Activated effector memory CD4-positive, alpha-beta T cell treated with Interleukin-2 at 50 U/mL for 16 hours (primary cell): ENCODE measurements at places on chromosomes 16 and 17.

DNA sequence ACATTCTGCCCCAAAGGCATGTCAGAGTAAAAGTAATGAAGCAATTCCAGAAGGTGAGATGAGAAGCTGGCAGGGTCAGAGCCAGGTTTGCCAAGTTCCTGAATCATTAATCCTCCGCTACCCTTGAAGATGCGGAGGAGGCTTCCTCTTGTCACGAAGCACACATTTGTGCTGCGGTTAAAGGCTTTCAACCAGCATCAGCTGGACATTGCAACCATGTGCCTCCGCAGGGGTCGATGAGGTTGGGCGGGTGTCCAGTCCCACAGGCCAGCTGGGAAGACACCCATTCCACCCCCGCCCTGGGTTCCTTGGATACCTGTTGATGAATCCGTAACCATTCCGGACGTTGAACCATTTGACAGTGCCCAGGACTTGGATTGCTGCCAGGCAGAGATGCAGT, 1.3 kb downstream of the YBX2 start:
- no peak for DNase-seq

DNA sequence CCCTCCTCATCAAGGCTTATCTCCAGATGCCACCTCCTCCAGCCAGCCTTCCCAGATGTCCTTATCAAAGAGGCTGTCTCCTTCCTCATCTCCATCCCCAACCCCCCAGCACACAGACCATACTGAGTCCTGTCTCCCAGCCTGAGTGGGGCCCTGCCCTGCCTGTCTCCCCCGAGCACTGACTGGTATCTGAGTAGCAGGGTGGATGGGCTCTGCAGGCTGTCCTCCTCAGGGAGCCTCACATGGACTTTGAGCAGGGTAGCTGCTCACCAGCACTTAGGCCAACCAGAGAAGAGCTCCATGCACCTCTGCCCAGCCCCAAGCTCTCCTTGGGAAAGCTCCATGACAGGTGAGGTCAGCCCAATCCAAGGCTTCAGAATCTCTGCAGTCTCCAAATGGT, 20.0 kb upstream of the ITGA3 start:
- DNase-seq: no peak

DNA sequence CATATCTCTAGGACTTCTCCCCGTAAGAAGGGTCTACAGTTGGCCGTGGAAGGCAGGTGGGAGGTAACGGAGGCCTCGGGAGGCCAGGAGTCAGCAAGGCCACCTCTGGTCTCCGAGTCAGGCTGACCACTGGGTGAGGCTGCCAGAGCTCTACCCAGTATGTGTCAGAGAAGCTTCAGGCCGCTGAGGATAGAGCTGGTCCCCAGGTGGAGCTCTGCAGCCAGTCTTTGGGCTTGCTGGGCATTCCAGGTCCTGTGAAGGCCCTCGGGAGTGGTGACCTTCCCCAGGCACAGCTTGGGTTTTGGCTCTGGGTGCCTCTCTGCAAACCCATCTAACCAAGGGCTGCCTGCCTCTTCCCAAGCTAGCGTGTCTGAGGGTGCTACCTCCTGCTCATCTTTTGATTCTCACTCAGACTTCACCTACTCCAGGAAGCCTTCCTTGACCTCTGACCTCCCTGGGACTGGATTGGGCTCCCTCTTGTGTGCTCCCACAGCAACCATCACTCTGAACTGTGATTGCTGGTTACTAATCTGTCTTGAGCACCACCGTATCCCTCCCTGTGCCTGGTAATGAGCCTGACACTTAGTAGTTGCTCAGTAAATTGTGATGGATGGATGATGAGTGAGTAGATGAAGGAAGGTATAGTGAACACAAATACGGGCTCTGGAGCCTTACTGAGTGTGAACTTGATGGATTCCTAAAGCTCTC, 22.3 kb downstream of the RHBDL3 start:
- no peak for DNase-seq

DNA sequence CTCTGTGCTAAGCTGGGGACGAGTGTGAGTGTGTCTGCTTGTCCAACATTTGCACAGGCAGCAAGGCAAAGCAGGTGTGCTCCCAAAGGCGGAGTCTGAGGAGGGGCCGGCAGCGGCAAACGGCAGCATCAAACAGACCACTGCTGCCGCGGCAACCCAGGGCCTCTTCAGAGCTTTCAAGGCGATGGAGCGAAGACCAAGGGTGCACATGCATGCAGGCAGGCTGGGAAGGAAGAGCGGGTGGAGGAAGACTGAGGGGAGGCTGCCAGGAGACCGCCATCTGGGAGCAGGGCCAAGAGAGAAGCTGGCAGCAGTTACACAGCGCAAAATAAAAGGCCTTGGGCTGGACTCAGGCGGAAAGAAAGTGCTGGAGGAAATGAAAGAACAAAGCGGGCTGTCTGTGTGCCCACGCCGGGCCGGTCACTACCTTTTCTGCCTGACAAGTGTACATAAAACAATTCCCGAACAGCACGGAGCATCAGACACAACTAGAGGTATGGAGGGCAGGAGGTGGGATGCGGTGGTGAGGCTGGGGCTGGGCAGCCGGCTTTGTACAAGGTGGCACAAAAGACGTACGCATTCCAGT, 8.5 kb downstream of the TIMM22 start:
- DNase-seq: no peak

DNA sequence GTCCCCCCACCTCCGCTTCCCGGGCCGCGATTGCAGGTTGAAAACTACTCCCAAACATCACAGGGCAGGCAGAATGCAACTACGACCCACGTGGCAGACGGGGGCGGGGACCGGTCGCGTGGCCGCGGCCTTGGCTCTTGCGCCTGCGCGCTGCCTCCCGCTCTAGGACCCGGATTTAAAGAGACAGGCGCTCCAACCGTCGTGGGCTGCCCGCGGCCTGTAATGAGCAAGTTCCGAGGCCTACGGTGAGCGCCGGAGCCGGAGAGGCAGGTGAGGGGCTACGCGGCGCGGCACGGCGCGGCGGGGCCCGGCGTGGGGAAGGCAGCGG, at the start of gene LIG3:
TSS of gene LIG3 (plus strand) at position 160 of the 328 bp plus-strand sequence. CDS start 2,494 bp downstream, outside the sequence.
- peak; percentile 91 for DNase-seq

GRCh38 chr16:21037736-21038135, 112.9 kb downstream of the DNAH3 start:
- DNase-seq: no peak

GRCh38 chr16:66429290-66429962, 2.3 kb downstream of the BEAN1 start:
- no peak for DNase-seq

GRCh38 chr17:69335058-69335457, 8.1 kb upstream of the ABCA5 start:
- no peak for DNase-seq

DNA sequence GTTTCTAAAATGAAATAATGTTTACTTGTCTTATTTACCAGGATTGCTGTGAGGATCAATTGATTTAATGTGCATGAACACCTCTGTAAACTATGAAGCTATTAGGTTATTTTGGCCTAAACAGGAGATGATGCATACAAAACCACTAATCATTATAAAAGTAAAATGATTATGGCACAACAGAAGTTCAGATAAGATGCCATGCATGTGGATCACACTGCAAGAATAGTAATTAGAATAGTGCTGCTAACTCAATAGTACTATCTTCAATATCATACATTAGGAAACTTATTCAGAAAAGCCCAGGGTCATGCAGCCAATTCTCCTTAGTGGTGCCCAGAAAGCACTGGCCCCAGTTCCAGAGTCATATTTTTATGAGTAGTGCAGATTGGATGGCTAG, 66.9 kb downstream of the TMEM100 start:
- no peak for DNase-seq

GRCh38 chr17:34081269-34081668, 173.8 kb upstream of the CCL2 start:
- DNase-seq: no peak

- DNase-seq: no peak
Observed at GRCh38 chr17:56737421-56738161, 96.1 kb downstream of the C17orf67 start.

DNA sequence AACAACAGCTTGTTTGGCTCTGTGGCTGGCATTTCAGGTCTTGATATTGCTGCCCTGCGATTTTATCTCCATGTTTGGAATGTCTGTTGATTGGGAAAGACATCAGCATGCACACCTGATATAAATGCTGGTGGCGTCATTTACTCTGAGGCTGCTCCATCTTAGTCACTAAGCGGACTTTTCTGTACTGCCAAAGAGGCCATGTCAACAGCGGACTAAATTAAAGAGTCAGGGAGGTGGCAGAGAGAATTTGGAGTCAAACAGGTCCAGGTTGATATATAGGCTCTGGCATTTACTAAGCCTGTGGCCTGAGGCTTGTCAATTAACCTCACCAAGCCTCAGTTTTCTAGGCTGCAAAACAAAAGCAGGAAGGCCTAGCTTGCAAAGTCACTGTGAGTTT, 6.2 kb downstream of the RBFOX1 start:
- no peak for DNase-seq

GRCh38 chr17:15498107-15498506, 30.7 kb upstream of the CDRT4 start:
- no peak for DNase-seq

DNA sequence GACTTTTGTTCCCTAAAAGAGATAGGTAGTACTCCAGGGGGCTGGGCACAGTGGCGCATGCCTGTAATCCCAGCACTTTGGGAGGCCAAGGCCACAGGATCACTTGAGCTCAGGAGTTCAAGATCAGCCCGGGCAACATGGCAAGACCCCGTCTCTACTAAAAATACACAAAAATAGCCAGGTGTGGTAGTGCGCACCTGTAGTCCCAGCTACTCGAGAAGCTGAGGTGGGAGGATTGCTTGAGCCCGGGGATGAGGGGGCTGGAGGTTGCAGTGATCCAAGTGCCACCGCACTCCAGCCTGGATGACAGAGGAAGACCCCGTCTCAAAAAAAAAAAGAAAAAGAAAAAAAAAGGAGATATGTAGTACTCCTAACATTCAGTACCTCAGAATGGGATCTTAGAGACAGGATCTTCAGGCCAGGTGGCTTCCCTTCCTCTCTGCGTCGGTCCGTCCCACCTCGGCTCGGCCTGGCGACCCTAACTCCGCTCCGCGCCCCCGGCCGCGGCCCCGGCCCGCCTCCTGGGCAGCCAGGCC, 89.6 kb downstream of the CDC27 start:
- DNase-seq: no peak

DNA sequence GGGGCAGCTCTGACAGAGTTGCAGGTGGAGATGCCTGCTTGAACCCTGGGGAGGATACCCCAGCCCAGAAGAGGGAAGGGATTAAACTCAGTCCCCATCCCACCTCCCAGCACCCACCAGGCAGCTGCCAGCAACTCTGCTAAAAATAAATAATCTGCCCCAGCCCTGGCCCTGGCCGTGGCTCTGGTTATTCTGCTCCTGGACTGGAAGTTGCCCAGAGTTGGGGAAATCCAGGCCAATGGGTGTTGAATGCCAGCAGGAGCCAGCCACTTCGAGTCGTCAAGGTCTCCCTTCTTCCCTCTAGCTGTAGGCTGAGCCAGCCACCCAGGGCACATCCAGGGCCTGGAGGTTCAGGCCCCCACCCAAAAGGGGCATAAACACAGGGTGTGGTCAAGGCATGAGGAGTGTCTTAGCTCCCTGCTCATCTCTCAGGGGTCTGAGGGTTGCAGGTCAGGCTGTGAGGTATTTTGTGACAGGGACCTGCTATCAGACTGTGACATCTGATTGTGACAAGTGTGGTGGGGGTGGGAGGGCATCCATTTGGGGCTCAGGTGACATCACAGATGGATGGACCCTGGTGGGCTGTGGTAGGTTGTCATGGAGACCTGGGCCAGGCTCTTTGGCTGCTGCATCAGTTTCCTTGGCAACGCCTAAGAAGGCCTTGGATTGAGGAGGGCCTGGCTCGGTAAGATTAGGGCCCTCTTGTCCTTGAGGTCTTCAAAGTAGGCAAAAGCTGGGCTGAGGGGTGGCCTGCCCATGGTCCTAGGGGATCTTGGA, 1.0 kb upstream of the RRAD start:
- DNase-seq: no peak

- DNase-seq: no peak
Observed at GRCh38 chr16:86806838-86807351, 228.5 kb downstream of the FOXL1 start.

DNA sequence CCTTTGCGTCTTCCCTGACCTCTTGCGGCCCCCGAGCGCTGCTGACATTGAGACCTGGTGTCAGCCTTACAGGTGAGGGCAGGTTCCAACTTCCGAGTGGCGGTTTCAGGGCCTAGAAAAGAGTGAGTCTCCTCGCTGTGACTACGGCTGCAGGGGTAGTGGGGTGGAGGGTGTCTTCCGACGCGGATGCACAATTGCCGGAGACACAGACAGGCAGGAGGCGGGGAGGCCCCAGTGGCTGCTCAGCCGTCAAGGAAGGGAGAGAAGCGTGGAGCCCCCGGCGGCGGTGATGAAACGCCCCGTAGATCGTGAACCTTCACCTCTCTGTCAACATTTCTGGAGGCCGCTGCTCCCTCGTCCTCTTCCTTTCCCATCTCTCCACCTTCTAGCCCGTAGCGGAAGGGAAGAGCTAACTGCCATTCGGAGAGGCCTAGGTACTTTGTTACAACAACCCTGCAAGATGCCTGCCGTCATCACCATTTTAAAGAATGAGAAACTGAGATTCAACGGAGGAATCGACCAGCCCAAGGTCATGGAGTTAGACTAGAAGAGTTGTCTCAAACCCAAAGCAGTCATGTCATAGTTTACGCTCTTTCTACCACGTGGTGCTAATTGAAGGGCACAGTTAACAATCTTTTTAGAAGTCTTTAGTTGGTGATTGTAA, 485 bp downstream of the DNAJA3 start:
- DNase-seq: no peak

GRCh38 chr17:45942284-45942683, 47.9 kb downstream of the MAPT start:
- DNase-seq: no peak

DNA sequence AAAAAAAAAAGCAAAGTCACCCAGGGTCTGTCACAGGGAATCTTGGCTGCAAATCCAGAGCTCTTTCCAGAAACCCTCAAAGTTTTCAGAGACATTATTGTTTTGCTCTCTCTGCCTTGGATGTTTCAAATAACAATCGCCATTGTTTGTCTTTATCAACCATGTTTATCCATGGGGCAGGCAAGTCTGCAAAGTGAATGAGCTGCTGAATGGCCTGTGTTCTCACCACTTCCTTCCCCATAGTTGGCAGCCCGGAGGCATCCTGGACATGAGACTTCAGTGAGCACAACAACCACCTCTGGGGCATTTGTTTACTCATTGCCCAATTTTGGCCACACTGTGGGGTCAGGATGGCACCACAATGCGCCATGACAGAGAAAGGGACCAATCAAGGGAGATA, 53.1 kb upstream of the USP7 start:
- no peak for DNase-seq

DNA sequence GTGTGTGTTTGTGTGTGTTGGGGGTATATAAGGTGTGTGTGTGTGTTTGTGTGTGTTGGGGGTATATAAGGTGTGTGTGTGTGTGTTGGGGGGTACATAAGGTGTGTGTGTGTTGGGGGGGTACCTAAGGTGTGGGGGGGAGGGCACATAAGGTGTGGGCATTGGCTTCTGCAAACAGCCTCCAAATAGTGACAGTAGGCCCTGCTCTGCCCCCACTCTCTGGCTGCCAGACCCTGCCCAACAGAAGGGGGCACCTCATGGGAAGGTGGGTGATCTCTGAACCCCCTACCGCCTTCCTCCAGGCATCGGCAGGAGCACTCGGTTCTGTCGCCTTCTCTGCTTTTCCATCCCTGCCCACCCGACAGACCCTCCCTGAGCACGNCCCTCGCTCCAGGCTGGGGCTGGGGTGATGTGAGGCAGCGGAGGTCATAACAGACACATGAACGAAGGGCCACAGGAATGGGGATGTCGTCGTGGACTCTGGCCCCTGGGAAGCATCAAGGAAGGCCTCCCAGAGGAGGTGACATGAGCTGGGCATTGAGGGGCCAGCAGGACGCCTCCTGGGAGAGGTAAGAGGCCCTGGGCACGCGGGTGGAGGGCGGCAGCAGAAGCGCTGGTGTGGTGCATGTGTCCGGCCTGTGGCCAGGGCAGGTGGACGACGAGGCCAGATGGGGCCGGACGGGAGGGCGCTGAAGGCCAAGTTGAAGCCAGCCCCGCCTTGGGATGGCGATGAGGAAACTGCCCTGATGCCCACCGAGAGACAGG, 136.6 kb upstream of the RPH3AL start:
- no peak for DNase-seq
